ENCODE measurements at places on chromosomes 12 and 14.

GRCh38 chr12:101082706-101083105 is 127.3 kb downstream of the SLC5A8 start:
- DNase-seq = no peak

GRCh38 chr12:2507814-2508213 is 287.0 kb upstream of the FKBP4 start:
- no peak for DNase-seq

DNA sequence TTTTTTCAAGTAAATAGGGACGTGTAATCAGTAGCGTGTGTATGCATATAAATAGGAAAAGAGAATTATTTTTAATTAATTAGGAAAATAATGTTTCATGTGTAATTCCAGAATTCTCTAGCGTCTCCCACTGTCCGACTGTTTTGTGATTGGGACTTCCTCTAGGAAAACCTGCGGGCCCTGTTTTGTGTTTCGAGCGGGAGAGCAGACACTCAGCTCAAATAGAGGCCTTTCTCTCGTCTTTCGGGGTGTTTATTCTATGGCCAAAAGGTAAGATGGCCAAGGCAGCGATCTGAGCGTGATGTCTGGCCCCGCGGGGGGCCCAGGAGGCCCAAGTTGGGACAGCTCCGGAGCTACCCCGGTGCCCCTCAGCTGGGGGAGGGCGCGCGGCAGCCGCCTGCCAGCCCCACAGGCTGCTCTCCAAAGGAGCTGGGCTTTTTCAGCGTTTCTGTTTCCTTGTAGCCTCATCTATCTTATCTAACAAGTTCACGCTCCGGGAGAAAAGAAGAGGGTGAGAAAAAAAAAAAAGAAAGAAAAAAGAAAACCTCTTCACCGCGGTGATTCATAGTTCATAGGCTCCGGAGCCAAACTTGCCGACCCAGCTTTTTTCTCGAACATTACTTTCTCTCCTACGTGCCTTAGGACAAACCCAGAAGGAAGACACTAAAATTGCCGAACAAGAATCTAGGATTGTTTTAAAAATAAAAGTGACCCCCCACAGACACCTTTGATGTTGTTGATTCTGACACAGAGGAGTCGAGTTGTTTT is 7.5 kb upstream of the FOXG1 start:
- DNase-seq = no peak

GRCh38 chr12:7695566-7696197 is at the start of gene GDF3:
GDF3 (minus strand) TSS chr12:7695775; CDS start chr12:7695728, 47 bp downstream.
- no peak for DNase-seq

- DNase-seq = peak; percentile 82
These were observed 92.0 kb downstream of the SCARB1 start for GRCh38 chr12:124771462-124772288.

GRCh38 chr12:27627123-27627852 is 69.0 kb upstream of the REP15 start:
- DNase-seq = no peak

GRCh38 chr12:114415525-114415868 is 9.6 kb upstream of the TBX5 start:
- no peak for DNase-seq

DNA sequence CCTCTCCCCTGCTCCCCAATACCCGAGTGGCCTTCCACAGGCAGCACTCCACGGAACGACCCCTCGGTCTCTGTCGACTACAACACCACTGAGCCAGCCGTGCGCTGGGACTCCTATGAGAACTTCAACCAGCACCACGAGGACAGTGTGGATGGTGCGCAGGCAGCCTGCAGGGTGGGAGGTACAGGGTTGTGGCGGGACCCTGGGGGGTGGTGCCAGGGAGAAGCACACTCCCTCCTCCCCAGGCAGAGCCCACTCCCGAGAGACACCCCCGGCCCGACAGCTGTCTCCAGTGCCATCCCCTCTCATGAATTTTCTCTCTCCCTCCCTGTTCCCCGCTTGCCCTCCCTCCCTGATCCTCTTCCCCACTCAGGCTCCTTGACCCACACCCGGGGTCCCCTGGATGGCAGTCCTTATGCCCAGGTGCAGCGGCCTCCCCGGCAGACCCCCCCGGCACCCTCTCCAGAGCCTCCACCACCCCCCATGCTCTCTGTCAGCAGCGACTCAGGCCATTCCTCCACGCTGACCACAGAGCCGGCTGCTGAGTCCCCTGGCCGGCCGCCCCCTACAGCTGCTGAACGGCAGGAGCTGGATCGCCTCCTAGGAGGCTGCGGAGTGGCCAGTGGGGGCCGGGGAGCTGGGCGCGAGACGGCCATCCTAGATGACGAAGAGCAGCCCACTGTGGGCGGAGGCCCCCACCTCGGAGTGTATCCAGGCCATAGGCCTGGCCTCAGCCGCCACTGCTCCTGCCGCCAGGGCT is 9.0 kb downstream of the TNS2 start:
- no peak for DNase-seq

GRCh38 chr12:99130808-99131553 is 485.9 kb downstream of the APAF1 start:
- no peak for DNase-seq

- DNase-seq = no peak
These were observed 35.5 kb downstream of the PDZRN4 start for GRCh38 chr12:41223600-41223999.

- DNase-seq = no peak
These were observed 23.4 kb upstream of the EID3 start for GRCh38 chr12:104280111-104280510.

GRCh38 chr12:82650627-82651337 is 35.9 kb upstream of the TMTC2 start:
- DNase-seq = peak; percentile 94

Data from LoVo (cell line).